ENCODE measurements at places on chromosomes 3 and 15.

DNA sequence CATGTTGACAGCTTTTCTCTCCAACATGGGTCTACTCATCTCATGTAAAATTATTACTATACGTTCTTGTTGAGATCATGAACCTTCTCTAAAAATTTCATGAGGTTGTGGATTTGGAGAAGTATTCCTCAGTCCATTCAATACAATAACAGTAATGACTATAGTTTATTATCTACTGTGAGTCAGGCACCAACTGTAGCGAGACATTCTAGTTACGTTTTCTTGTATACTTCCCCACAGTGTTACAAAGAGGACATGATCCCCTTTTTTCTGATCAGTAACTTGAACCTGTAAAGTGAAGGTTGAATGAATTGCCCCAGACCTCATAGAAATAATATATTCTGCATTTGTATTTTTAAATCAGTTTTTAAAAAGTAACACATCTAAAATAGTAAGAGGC is 76.4 kb downstream of the AKAP13 start:
- DNase-seq, result no peak

DNA sequence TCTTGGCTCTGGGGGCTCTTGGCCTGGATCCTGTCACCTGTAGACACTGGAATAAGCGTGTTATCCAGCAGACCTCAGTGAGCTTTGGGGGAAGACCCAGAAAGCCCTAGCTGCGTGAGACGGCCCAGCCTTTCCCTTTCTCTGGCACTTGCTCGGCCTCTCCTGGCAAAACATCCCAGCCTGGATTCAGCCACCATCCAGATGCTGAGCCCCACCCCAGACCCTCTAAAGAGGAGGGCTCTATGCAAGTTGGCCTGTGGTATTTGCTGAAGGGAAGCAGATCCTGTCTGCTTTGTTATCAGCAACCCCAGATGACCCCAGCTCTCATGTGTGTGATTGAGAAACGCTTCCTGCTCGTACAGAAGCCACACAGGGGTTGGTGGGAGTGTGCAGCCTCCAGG is 267.2 kb downstream of the FAM43A start:
- DNase-seq, result no peak

DNA sequence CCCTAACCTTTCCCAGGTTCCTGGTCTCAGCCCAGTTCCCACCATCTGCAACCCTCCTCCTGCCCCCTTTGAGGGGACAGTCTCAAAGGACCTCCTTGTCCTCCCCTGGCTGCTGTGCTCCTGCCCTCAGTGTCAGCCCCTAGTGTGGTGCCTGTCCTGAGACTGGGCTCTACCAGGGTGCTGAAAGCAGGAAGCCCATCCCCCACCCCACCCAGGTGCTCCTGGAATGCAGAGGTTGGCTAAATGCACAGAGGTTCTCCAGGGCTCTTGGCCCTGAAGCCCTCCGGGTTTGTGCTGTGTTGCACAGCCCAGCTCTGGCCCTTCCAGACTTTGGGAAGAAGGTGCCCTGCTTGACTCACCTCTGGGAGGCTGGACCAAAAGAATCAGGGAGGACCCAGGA is 21.8 kb downstream of the C3orf18 start:
- no peak for DNase-seq

- peak; percentile 73 for DNase-seq
Measured at GRCh38 chr15:34366271-34367065, 528 bp downstream of the LPCAT4 start.

DNA sequence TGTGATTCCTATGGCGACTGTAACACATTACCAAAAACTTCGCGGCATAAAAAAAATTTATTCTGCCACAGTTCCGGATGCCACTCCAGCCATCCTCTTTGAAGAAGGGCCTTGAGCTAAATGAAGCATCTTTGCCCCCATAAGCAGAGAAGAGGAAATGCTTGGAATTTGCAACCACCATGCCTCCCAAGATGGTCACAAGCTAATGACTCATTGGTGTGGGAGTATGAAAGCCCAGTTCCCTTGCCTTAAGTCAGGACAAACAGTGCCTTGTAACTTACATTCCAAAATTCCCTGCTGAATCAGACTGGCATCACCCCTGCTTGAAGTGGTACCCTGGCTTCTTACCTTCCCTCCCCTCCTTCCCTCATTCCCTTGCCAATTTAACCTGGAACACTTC is 1077.4 kb downstream of the EPHA3 start:
- no peak for DNase-seq

GRCh38 chr15:99986297-99987118 is 253.3 kb upstream of the LYSMD4 start:
- no peak for DNase-seq

GRCh38 chr3:189446959-189447560 is 184.1 kb upstream of the TP63 start:
- DNase-seq, result no peak

GRCh38 chr15:34332553-34333120 is 4.9 kb downstream of the SLC12A6 start:
- DNase-seq, result no peak

Measured in stimulated activated CD8-positive, alpha-beta memory T cell treated with anti-CD3 and anti-CD28 coated beads, Interleukin-4, amount 100 ng/mL, for 48 hours (primary cell).